Skeletal muscle cell (primary cell): ENCODE measurements at places on chromosomes 6 and 20.
A peak's percentile ranks its signal among the peaks of the same experiment; 100 is the strongest.

- no peak for DNase-seq
Measured at GRCh38 chr6:35142588-35143569, 1.7 kb upstream of the TCP11 start.

DNA sequence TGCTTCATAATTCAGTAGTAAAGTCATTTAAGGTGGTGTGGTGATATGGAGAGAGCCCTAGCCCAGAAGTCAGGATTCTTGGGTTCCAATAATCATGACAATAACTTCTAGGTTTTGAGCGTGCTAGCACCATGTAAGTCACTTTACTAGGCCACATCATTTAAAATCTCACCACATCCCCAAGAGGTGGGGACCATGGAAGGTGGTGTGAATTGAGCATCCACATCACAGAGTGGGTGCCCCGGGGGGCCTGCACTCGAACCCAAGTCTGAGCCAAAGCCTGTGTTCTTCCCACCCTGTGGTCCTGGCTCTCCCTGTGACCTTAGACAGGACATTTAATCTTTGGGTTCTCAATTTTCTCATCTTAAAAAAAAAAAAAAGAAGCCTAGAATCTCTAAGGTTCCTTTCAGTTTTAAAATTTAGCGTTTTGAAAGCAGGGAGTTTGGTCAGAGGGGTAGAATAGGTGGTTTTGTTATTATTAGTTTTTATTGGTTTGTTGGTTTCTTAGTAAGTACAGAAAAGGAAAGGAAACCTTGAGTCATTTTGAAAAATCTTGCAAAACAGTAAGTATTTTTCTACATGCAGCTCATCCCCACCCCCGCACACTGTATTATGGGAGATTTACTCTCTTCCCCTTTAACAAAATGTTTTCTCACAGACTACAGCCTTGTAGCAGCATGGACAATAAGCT, 26.4 kb downstream of the ARMC2 start:
- peak; percentile 32 for DNase-seq

- DNase-seq = no peak
Measured at GRCh38 chr6:159062976-159063375, 18.2 kb upstream of the TAGAP start.

DNA sequence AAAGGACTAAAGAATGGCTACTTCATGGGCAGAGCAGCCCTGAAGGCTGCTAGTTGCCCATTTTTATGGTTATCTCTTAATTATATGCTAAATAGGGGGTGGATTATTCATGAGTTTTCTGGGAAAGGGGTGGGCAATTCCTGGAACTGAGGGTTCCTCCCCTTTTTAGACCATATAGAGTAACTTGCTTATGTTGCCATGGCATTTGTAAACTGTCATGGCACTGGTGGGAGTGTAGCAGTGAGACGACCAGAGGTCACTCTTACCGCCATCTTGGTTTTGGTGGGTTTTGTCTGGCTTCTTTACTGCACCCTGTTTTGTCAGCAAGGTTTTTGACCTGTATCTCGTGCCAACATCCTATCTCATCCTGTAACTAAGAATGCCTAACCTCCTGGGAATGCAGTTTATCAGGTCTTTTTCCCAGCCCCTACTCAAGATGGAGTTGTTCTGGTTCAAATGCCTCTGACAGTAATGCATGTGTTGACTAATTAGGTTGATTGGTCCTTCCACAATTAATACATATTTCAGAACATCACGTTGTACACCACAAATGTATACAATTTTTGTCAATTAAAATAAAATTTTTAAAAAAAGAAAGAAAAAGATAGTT, 139.5 kb downstream of the PDE7B start:
- DNase-seq = no peak

DNA sequence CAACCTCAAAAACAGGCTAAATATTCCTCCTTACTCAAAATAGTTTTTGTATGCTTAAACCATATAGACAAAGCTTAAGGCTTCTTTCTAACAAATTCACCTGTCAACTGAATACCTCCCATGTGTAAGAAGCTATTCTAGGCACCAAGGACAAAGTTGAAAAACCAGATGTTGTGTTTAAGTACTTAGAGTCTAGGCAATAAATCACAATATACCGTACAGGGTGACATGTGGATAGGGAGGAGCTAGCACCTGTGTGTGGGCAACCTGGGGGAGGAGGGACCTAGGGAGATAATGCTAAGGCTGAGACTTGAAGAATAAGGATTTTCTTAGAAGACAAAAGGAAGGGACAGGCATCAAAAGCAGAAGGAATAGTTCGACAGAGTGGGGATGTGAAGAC, 123.5 kb downstream of the LMBRD1 start:
- no peak for DNase-seq

- DNase-seq = no peak
Measured at GRCh38 chr6:163876391-163876790, 461.9 kb downstream of the QKI start.

DNA sequence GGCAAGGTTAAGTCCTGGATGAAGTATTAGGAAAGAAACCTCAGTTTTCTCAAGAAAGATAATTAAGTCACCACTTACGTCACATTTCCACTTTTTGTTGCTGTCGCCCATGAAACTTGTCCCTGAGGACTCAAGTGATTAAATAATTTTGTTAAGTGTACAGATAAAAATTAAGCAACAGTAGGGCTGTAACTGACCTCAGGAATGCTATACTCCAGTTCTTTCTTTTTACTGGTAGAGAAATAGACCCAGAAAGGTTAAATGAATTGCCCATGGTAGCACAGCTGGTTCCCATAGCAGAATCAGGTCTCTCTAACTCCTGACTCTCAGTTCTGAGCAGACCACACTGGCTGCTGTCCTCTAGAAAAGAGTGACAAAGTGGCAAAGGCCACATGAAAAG, 54.5 kb downstream of the CLIC5 start:
- DNase-seq = no peak

DNA sequence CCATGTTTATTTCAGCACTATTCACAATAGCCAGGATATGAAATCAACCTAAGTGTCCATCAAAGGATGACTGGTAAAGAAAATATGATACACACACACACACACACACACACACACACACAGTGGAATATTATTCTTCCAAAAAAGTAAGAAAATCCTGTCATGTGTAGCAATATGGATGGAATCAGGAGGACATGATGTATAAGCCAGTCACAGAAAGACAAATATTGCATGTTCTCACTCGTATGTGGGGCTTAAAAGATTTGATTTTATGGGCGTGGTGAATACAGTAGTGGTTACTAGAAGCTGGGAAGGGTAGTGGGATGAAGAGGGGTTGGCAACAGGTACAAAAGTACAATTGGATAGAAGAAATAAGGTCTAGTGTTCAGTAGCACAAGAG, 207.0 kb upstream of the PRDM1 start:
- DNase-seq = no peak

DNA sequence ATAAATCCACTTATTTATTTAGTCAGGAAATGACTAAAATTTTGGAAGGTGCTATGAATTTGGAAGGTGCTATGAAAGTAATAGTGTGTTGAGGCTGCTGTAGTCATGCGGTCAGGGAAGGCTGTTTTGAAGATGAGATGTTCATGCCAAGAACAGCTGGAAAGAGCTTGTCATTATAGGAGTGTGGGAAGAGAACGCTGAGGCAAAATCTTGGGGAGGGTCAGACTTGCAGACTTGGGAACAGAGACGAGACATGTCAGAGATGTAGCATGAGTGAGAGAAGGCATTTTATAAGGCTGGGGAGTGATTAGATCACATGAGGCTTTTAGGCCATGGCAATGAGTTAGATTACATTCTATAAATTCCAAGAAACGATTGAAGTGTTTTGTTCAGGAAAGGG, 124.0 kb upstream of the B3GAT2 start:
- DNase-seq = peak; percentile 89

DNA sequence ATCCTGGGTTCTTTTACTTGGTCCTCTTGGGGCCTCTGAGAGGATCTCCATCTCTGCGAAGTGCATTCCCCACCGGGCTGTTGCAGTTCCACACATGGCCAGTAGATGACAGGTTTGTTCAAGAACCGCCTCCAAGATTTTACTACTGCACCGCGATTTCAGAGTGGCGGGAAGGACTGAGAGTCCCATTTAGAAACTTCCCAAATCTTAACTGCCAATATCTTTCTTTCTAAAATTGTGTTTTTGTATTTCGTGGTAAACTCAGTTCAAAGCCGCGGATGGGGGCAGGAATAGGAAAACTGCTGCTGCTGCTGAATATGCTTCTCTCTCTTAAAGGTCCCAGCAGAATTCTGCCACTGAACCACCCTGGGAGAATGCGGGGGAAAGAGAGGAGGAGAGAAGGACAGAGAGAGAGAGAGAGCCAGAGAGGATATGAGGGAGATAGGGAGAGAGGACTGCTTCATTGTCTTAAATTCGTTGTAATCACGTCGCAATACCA, 8.6 kb upstream of the BTNL2 start:
- DNase-seq = peak; percentile 13

GRCh38 chr6:12331474-12331873, 41.3 kb downstream of the EDN1 start:
- DNase-seq = no peak

DNA sequence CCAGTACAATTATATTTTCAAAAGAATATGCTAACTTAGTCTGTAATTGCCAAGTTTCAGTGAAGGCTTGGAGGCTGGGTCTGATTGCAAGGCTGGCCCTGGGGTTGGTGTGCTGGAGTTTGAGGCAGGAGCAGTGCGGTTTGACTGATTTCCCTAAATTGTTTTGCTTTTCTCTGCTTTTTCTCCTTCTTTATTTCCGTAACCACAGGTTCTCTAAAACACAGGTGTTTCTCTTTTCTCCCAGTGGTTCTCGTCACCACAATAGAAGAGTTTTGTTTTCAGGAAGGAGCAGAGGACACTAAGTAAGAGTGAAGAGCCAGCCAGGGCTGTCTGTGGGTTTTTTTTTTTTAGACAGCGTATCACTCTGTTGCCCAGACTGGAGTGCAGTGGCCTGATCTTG, 8.2 kb upstream of the SNX9 start:
- no peak for DNase-seq

GRCh38 chr20:47150403-47151152, 205.9 kb downstream of the ZMYND8 start:
- no peak for DNase-seq

GRCh38 chr6:89475634-89476033, 42.7 kb downstream of the ANKRD6 start:
- peak; percentile 4 for DNase-seq

GRCh38 chr6:136846046-136846445, 23.7 kb downstream of the PEX7 start:
- peak; percentile 25 for DNase-seq

- no peak for DNase-seq
Measured at GRCh38 chr20:13017235-13017634, 8.5 kb downstream of the SPTLC3 start.
